ENCODE measurements at places on chromosomes 12 and 14. TPM values are rescaled to one million over a fixed set of nuclear protein-coding genes. Genes with fewer than 3 reads are reported as not detected.
A peak's percentile ranks its signal among the peaks of the same experiment; 100 is the strongest.

KLRC2 gene
- not detected for total RNA-seq

SLC17A8 gene
- total RNA-seq: not detected

GRCh38 chr12:67921286-67921685, 68.0 kb upstream of the IFNG-AS1 start:
- DNase-seq: no peak

DNA sequence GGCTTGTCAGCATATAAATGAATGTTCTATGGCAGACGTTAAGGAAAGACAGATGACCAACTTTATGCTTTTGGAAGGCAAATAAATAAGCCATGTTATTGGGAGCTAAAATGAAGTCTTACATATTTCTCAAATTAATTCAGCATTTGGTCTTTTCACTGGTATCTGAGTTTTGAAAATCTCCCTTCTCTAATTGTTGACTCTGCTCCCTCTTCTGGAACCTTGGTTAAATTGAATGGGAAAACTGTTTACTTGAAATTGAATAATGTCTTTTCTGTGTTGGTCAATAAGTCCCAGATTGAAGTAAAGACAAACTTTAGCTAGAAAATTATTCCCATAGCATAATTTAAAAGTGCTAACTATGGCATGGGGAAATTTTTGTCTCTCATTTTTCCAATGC, 38.7 kb downstream of the LGR5 start:
- no peak for DNase-seq

GRCh38 chr14:95293449-95293848, 26.3 kb downstream of the CLMN start:
- no peak for DNase-seq

DNA sequence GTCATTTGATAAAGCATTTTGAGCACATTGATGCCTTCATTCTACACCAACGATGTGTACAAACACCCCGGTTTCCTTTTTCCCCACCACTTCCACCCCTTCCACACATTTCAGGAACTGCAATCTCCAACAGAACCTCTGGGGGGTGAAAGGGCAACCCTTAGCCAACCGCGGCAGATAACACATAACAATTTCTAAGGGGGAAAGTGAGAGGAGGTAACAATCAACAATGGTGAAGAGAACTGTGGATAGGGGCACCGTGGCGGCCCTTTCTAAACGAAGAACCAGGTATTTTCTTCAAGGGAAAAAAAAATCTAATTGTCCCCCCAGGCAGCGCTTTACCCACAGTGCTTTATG, 1.1 kb downstream of the KITLG start:
- DNase-seq: peak; percentile 77

DNA sequence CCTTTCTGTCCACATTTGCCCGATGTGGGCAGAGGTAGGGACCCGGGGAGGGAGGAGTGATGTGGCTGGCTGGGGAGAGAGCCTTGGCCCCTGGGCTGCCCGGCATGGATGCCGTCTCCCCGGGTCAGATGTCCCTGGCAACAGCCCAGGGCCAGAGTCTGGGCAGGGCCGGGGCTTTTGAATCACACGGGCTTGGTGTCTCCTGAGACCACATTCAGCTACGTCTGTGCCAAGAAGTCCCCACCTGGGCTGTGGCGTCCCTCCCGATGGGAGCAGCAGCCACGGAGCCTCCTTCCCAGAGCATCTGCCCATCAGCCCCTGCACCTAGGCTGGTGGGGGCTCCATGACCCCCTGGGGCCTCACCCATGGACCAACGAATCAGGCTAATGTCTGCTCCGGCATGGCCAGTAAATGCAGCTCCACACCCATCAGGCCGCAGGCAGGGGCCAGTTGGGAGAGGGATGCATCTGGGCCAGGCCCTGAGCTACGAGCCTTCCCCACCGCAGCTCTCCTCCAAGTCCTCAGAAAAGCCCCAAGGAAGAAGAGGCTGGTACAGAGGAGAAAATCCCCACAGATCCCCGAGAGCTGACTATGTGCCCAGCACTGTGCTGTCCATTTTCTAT, 109.4 kb downstream of the RFLNA start:
- no peak for DNase-seq

DNA sequence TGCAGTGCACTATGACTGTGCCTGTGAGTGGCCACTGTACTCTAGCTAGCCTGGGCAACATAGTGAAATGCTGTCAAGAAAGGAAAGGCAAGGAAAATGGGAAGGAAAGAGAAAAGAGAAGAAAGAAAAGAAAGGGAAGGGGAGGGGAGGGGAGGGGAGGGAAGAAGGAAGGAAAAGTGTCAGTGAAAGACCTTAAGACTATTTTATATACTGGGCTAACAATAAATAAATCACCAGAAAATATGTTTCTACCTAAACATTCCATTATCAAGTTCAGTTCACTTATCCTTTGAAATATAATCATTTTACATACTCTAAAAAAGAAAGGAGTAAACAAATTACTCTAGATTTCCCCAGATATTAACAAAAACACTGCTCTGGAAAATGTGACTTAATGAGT, 22.1 kb downstream of the COCH start:
- no peak for DNase-seq

NTS gene
- 17.1 TPM for total RNA-seq

DNA sequence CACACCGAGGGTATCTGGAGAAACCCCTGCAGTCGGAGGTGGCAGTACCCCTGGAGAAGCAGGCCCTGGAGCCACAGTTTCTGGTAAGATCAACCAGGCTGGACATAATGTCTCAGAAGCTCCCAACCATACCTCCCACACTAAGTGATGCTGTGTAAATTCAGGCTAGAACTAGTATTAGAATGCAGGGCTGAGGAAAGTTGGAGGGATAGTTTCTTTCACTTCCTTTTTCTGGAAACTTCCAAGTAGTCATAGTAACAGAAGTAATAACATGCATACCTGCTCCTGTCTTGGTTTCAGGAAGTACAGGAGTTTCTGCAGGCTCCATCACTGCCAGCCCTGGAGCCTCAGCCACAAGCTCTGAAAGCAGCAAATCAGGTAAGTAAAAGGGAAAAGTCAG, 228.1 kb upstream of the CNTN1 start:
- DNase-seq: no peak

GRCh38 chr12:122042910-122043309, 21.2 kb downstream of the BCL7A start:
- no peak for DNase-seq

- no peak for DNase-seq
Observed at GRCh38 chr12:128825835-128826234, 2.1 kb upstream of the SLC15A4 start.

PLCZ1 gene
- total RNA-seq: not detected

TAS2R9 gene
- not detected for total RNA-seq

DNA sequence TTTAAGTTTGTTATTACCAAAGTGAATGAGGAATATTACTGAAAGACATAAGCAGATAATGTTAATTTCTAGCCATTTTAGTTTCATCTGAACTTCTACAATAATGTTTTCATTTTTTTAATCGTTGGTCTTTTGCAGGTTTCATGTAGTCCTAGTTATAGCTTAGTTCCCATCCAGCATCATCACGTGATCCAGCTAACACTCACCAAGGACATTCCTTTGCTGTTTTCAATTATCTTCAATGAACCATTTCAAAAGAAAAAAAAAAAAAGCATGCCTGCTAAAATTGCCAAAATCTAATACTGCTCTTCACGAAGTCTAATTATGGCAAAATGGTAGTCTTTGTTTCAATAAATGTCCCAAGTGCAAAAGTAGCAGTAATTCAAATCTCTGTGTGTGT, 187.7 kb upstream of the ATXN7L3B start:
- no peak for DNase-seq

DNA sequence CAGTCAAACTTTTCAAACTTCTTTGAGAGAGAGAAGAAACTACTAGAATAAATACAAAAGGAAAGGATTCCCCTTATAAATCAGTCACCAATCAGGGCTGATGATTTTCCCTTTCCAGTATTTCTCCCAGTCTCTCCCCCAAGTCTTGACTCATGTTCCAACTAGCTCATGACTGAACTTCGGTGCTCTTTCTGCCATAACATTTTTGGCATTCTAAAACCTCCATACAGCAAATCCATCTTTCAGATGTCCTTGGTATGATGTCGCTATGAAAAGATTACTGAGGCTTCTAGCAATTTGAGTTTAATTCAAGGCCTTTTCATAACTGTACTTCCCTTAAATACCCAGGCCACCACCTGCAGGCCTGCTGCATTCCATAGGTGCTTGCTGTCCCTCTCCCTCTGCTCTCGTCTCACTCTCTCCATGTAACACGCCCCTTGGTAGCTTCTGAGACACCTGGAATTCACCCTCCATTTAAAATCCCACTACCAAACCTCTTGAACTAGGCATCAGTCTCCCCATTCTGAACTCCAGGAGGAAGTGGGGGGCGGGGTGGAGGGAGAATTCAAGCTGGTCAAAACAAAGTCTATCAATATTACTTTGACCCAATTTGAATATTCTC, 2.4 kb downstream of the PRKD1 start:
- peak; percentile 65 for DNase-seq

SLC15A5 gene
- not detected for total RNA-seq

OR4K14 gene
- total RNA-seq: not detected

DNA sequence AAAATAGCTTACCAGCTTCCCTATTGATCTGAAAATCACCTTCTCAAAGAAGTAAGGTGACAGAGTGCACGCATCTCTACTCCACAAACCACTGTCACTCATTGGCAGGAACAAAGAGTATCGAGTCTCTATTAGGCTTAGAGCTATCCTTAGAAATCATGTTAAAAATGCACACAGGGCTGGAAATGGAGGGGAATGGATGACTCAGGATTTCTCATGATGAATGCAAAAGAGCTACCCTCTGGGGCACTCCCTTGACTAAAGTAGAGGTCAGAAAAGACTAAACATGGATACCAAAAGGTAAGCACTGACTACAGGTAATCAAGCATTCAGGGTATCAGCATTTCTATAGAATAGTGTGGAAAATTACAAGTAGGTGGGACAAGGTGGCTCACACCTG, 96.1 kb upstream of the ANO4 start:
- DNase-seq: no peak

SDR9C7 gene
- not detected for total RNA-seq

NRXN3 gene
- total RNA-seq: 1.6 TPM

DNA sequence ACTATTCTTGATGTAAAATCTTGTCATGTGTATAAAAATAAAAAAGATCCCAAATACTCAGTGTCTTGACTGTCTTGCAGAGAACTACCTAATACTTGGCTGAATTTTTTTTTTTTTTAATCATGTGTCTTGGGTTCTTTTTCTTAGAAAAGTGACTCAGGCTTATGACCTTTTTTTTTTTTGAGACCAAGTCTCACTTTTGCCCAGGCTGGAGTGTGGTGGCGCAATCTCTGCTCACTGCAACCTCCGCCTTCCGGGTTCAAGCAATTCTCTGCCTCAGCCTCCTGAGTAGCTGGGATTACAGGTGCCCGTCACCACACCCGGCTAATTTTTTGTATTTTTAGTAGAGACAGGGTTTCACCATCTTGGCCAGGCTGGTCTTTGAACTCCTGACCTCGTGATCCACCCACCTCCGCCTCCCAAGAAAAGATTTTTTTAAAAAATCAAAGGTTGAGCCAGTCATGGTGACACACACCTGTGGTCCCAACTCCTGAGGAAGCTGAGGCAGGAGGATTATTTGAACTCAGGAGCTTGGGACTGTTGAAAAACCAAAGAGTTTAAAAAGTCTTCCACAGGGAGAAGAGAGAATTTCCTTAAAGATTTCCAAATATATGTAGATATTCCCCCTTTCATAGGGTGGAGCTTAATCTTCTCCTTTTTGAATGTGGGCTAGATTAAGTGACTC, 17.7 kb upstream of the TDG start:
- no peak for DNase-seq

GRCh38 chr14:35607380-35607779, 73.4 kb downstream of the INSM2 start:
- DNase-seq: no peak

C3AR1 gene
- total RNA-seq: not detected

DNA sequence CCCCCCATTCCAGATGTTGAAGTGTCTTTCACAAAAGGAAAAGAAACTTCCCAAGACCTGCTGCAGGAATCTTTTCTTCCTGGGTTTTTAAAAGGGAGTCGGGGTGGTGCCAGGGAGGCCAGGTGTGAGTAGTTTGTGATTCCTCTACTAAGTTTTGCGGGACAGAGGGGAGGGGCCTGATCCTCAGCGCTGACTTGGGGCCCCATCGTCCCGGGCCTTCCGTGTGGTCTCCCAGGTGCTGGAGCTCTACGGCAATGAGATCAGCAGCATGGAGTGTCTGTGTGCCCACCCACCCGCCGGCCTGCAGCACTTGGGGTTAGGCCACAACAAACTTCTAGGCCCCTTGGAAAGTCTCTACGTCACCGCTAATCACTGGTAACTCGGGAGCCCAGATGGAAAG, 4.5 kb downstream of the LRRC43 start:
- peak; percentile 64 for DNase-seq

DNA sequence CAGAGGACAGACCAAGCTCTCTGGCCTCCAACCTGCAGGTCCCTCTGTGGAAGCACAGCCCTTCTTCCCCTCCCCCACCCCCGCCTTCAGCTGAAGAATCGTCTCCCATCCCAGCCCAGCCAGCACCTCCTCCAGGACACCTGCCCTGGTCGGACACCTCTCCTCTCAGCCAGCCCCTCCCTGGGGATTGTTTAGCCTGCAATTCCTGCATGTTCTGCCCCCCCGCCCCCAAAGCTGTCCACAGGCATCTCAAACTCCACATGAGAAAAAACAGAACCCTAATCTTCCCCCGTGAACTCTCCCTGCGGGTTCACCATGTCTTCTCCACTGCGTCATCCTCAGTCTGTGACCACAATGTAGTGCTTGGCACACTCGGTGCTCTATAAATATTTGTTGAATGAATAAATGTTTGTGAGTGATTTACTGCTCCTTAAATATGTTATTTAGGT, 24.1 kb downstream of the PRIMA1 start:
- DNase-seq: no peak

- no peak for DNase-seq
Observed at GRCh38 chr14:67833403-67833802, 13.8 kb downstream of the RAD51B start.

- DNase-seq: no peak
Observed at GRCh38 chr14:45359746-45360145, 106.7 kb upstream of the MIS18BP1 start.

DNA sequence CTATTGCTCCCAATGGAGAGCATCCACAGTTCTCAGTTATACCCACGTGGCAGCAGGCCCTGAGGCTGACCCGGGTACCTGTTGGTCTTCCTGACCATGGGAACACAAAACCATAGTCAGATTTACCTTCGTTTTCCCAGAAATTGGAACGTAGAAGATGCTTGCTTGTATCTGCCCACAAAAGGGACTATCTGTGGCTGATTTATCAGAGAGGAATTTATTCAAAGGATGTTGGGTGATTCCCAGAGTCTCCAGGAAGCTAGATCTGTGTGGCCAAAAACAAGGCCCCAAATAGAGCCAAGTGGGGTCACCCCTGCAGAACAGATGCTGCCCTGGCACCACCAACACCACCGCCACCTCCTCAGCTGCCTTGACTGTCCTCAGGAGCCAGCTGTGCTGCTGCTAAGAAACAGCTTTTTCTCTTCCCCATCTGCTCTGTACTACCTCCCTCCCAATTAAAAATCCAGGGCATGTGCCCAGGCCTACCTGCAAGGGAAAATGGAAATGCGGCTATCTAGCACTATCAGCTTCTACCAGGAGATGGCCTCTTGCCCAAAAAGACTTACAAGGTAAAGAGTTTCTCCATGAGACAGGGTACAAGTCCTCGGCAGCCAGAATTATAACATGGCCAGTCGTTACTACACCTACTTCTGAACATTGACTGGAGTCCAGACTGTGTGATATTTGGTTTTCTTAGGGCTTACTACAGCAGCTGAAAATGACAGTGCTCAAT, 128.6 kb upstream of the PLEKHG7 start:
- peak; percentile 70 for DNase-seq

- no peak for DNase-seq
Observed at GRCh38 chr12:59268295-59268809, 327.5 kb upstream of the SLC16A7 start.

All from GM23338 (cell line).